ENCODE measurements at places on chromosomes 13 and 19. TPM values are rescaled to one million over a fixed set of nuclear protein-coding genes. Genes with fewer than 3 reads are reported as not detected.

- no peaks in the 10 kb centered on the region for H3K36me3 ChIP-seq
- H3K27me3 ChIP-seq, result no peaks in the 10 kb centered on the region
- H3K4me1 ChIP-seq, result no peaks in the 10 kb centered on the region
- H3K4me3 ChIP-seq, result no peak overlapping the region
- H3K27ac ChIP-seq, result no peak overlapping the region
Measured at GRCh38 chr13:35552172-35552844, 75.8 kb upstream of the MAB21L1 start.

DNA sequence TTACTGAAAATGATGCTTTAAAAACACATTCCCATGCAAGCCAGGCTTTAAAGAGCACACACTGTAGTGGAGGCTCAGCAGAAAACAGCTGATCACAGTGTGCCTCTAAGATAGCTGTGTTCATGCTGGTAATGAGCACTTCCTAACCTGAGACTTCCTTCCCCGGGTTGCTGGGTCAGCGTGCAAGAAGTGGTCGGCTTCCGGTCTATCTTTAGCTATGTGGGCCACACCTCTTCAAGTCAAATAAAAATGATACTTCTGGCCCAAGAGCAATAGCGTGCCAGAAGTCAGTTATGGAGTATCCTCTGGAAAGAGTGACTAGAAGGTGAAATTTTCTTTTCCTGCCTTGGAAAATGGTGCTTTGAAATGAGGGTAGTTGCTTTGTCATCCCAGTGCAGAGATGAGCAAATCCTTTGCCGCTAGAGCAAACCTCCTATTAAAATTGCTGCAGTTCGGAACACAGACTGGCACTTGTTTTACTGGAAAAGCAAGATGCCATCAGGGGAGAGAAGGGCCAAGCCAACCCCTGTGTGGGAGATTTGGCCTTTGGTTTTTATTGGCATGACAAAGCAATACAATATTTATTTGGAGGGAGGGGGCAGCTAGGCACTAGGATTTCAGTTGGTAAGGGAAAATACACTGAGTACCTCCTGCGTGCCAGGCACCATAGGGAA is 64.2 kb downstream of the ARHGAP35 start:
- no peak for DNase-seq
- H3K27ac ChIP-seq, result no peak overlapping the region
- H3K4me1 ChIP-seq, result peaks cover 20% of the 10 kb centered on the region
- H3K27me3 ChIP-seq, result no peaks in the 10 kb centered on the region
- peaks cover 46% of the 10 kb centered on the region for H3K36me3 ChIP-seq
- H3K4me3 ChIP-seq, result no peak overlapping the region

The PGLYRP1 gene
- total RNA-seq, result not detected

- no peak overlapping the region for H3K4me3 ChIP-seq
- H3K36me3 ChIP-seq, result no peaks in the 10 kb centered on the region
- no peaks in the 10 kb centered on the region for H3K4me1 ChIP-seq
- peaks cover 3% of the 10 kb centered on the region for H3K27me3 ChIP-seq
- H3K27ac ChIP-seq, result no peak overlapping the region
Measured at GRCh38 chr19:33771384-33772101, 25.1 kb upstream of the KCTD15 start.

DNA sequence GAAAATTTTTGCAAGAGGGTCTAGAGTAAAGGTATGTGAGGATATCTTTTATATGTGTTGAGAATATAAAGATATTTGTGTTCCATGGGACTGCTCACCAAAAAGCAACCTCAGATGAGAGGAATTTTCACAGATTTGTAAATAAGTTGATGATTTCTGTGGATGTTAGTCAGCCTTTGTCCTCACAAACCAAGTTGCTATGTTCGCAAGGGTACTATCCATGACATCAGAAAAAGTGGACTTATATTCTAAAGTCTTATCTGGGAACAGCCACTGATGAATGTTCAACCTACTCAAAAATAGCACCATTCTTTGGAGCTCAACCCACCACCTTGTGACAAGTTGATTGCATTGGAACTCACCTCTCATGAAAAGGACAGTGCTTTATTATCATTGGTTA is 138.6 kb downstream of the PCDH20 start:
- no peak overlapping the region for H3K4me3 ChIP-seq
- DNase-seq, result no peak
- no peaks in the 10 kb centered on the region for H3K27me3 ChIP-seq
- H3K27ac ChIP-seq, result no peak overlapping the region
- H3K36me3 ChIP-seq, result no peaks in the 10 kb centered on the region

DNA sequence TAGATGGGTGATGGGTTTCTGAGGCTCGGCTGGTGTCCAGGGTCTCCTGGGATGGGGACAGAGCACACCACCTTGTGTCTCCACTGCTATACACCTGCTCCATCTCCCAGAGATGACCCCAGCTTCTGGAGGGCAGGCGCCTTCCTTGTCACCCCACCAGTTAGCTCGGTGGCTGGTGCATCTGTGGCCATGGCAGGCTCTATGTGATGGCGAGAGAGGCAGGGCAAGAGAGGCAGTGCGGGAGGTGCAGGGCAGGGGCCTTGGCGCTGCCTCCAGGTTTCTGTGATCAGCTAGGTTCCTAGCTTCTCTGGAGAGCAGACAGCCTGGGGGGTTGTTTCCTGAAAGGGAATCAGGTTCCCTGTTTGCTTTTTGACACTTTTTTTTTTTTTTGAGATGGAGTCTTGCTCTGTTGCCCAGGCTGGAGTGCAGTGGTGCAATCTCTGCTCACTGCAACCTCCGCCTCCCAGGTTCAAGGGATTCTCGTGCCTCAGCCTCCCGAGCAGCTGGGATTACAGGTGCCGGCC is 69.0 kb upstream of the ZNF536 start:
- H3K27me3 ChIP-seq, result no peaks in the 10 kb centered on the region
- no peak overlapping the region for H3K4me3 ChIP-seq
- H3K4me1 ChIP-seq, result no peaks in the 10 kb centered on the region
- H3K36me3 ChIP-seq, result no peaks in the 10 kb centered on the region
- DNase-seq, result no peak
- H3K27ac ChIP-seq, result no peak overlapping the region

Data from SJSA1 (cell line).